Stimulated activated CD4-positive, alpha-beta T cell treated with anti-CD3 and anti-CD28 coated beads, Interleukin-4, amount 100 ng/mL, for 4 hours (primary cell): ENCODE measurements at places on chromosomes 7 and 10.
A peak's percentile ranks its signal among the peaks of the same experiment; 100 is the strongest.

- DNase-seq = no peak
Measured at GRCh38 chr10:110326351-110327032, 21.8 kb upstream of the SMNDC1 start.

DNA sequence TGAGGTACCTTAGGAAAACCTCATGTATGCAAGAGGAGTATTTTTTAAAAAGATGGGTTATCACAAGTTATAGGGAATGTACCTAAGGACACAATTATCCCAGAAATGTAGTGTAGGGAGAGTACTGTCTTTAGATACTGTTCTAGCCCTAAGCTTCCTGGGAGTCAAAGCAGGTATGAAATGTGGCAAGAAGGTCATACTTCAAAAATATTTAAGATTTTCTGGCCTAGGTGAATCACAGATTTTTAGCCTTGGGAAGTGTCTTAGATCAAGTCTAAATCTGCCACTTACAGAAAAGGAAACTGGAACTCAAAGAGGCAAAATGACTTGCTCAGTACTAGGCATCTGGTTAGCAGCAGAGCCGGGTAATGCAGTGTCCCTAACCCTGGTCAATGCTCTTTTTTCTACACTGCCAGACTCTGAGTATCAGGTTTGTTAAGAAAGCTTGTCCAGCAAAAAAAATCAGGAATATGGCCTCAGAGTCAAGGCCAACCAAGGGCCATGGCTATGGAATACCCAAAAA is 13.9 kb downstream of the PIK3AP1 start:
- DNase-seq = no peak

- no peak for DNase-seq
Measured at GRCh38 chr10:65284495-65285041, 1641.3 kb upstream of the LRRTM3 start.

- no peak for DNase-seq
Measured at GRCh38 chr7:52151559-52151958, 835.0 kb upstream of the COBL start.

DNA sequence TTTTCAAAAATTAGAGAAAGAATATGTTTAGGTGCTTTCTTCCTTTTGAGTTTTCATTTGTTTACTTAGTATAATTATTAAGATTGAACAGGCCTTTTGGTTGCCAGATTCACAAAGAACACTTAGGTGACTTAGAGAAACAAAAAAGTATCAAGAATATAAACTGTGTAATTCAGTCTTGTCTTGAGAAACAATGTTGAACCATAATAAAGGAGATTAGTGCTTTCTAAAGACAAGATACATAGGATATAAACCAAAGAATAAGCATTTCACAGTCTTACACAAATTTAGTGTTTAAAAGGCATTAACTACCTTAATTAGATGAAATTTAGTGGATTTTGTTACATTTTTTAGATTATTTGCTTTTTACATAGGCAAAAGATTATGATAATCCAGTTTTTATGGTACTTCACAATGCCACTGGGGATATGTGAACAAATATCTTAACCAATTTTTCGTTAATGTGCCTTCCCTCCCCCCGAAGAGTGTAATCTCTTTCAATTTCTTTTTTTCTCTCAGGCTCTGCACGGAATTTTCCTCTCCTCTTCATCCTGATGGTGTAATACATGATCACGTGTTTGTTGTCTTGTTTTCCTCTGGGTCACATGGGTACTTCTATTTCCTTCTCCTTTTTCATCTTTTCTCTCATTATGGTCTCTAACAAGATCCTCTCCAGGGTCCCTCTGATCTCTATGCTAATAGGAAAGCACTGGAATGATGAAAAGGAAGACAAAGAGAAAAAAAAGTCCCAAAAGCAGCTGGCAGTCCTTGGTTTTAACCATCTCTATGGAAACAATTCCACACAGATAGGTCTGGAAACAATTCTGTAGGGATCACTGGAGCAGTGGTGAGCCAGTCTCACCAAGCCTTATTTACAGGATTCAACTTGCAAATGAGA is 3.7 kb upstream of the HNRNPH3 start:
- DNase-seq = no peak

DNA sequence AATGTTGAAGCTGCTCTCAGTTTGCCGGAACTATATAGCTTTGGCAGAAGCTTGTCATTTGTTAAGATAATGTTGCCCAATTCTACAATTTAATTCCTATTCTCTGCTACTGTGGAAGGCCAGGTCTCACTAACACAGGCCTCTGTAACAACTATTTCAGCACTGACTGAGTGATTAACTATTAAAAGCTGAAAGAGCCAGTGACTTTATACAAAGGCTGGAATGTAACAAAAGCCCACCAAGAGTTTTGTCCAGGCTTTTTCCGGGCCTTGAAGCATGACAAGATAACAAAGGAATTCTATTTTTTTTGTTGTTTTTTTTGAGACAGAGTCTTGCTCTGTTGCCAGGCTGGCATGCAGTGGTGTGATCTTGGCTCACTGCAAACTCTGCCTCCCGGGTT is 795.6 kb downstream of the PHTF2 start:
- no peak for DNase-seq

- no peak for DNase-seq
Measured at GRCh38 chr10:33145451-33146188, 187.6 kb upstream of the ITGB1 start.

GRCh38 chr7:50629238-50629901 is 64.2 kb upstream of the DDC start:
- no peak for DNase-seq

GRCh38 chr10:123567984-123568739 is 98.0 kb upstream of the GPR26 start:
- no peak for DNase-seq

DNA sequence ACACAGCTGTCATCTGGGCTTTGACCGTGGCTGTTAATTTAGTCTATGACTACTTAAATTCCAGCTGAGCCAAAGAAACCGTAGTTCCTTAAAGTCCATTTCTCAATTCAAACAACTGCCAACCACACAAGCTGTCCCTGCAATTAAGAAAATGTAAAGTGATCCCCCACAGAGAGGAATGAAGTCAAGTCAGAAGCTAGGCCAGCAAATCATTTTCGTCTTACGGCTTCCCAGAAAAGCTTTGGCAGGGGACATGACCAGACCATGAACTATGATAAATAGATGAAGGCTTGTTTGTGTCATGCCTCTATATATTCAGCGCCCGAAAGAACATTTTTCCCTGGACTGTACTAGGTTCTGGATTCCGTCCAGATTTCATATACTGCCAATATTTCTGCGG is 54.6 kb downstream of the HACD1 start:
- no peak for DNase-seq

- DNase-seq = no peak
Measured at GRCh38 chr7:134907639-134908038, 78.7 kb upstream of the AGBL3 start.

DNA sequence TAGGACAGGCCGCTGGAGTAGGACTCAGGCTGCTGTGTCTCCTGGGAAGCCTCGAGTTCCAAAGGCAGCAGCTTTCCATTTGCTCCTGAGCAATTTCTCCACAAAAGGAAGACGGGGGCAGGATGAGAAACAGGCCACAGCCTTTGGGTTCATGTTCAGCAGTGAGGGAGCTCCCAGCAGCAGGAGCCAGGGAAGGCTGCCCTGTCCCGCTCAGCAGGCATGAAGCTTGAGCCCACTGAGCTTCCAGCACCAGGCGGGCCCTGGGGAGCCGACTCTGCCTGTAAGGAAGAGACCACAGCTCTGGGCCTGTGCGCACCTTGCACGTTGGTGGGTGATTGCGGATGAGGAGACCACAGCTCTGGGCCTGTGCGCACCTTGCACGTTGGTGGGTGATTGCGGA is 527.2 kb downstream of the TCERG1L start:
- DNase-seq = no peak

- no peak for DNase-seq
Measured at GRCh38 chr10:53361936-53362335, 589.4 kb upstream of the MBL2 start.

- no peak for DNase-seq
Measured at GRCh38 chr7:69765879-69766278, 167.6 kb downstream of the AUTS2 start.

GRCh38 chr7:127885843-127886242 is 145.4 kb downstream of the LRRC4 start:
- no peak for DNase-seq

- no peak for DNase-seq
Measured at GRCh38 chr10:72831696-72832409, 61.7 kb upstream of the OIT3 start.

DNA sequence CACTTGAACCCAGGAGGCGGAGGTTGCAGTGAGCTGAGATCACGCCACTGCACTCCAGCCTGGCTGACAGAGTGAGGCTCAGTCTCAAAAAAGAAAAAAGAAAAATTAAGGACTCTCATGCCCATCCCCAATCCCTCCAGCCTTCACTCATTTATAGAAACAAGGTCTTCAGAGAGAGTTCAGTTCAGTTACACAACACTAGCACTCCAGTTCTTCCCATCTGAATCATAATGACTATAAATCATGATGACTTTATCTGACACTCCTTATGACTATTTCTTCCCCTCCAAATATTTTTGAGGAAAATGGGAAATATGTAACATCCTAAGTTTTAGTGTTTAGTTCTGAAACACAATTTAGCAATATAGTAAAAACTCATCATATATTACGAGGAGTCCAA is 107.4 kb upstream of the LSM8 start:
- no peak for DNase-seq

- no peak for DNase-seq
Measured at GRCh38 chr7:132519936-132520335, 56.3 kb downstream of the PLXNA4 start.

DNA sequence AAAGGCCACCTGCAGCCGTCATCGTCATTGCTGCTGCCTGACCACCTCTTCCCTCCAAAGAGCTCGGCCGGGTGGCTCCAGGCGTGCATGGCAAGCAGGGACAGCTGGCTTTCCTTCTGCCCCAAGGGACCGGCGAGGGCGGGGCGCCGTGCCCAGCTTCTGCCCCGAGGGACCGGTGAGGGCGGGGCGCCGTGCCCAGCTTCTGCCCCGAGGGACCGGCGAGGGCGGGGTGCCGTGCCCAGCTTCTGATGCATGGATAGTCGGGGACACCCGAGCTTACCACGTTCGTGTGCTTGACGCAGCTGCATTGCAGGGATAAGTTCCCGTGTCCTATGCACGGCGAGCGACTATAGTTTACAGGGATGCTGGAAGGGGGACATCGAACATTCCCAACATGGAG is 27.0 kb downstream of the CFAP46 start:
- no peak for DNase-seq

GRCh38 chr10:132504501-132505272 is 32.9 kb upstream of the INPP5A start:
- DNase-seq = no peak

- DNase-seq = no peak
Measured at GRCh38 chr10:6068422-6068821, 6.3 kb upstream of the IL2RA start.

- DNase-seq = no peak
Measured at GRCh38 chr7:3893151-3893788, 592.2 kb downstream of the SDK1 start.

DNA sequence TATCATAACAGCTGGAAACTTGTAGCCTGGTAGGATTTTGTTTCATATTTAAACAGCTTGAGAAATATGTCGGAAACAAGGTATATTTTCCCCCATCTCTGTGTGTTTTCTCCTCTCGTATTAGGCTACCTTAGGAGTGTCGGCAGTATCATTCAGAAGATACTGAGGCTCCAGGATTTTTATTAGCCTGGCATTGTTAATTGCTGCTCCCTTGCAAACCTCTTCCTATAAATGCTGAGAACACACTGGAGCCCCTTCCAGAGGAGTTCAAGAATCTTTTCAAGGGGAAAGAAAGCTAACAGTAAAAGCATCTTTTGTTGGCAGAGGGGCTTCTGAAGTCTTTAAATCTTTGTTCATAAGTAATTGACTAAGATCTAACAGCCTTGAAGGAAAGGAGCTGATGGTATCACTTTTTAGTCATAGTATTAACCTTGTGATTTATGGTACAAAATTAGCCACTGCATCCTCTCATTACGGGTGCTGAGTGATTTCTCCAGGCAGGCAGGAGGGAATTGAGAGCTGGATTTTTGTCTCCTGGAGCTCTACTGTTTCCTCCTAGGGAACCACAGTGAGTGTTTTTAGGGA is 998.7 kb downstream of the LRMDA start:
- DNase-seq = no peak

GRCh38 chr10:123009105-123009820 is 457 bp downstream of the ACADSB start:
- DNase-seq = peak; percentile 3

DNA sequence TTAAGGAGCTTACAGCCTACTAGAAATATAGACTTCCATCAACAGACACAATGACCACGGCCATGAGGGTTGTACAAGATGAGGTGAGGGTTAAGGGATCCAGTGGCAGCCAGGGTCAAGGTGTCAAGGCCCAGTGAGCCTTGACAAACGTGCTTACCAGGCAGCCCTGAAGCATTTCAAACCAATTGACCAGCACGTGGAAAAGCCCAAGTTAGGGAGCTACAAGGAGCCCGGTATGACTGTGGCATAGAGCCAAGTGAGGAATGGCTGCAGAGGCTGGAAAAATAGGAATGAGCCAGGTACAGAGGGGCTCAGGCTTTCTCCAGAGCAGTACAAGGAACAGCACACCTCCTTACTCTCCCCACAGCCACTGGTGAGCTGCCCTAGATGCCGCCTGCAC is 12.7 kb downstream of the AFAP1L2 start:
- DNase-seq = no peak

DNA sequence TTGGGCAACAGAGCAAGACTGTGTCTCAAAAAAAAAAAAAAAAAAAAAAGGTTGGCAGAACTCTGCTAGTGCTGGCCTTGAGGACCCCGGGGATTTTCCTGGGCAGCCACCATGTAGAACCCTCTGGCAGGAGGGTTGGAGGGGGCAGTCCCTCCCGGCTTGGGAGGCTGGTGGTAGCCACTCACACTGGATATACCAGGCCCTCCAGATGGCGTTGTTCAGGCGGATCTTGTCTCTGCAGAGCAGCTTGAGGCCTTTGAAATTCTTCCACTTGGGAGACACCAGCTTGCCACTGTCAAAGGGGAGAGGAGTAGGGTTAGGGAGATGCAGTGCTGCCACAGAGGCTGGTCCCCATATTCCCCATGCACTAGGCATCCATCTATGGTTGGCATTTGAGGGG is 8.4 kb downstream of the MLXIPL start:
- no peak for DNase-seq

DNA sequence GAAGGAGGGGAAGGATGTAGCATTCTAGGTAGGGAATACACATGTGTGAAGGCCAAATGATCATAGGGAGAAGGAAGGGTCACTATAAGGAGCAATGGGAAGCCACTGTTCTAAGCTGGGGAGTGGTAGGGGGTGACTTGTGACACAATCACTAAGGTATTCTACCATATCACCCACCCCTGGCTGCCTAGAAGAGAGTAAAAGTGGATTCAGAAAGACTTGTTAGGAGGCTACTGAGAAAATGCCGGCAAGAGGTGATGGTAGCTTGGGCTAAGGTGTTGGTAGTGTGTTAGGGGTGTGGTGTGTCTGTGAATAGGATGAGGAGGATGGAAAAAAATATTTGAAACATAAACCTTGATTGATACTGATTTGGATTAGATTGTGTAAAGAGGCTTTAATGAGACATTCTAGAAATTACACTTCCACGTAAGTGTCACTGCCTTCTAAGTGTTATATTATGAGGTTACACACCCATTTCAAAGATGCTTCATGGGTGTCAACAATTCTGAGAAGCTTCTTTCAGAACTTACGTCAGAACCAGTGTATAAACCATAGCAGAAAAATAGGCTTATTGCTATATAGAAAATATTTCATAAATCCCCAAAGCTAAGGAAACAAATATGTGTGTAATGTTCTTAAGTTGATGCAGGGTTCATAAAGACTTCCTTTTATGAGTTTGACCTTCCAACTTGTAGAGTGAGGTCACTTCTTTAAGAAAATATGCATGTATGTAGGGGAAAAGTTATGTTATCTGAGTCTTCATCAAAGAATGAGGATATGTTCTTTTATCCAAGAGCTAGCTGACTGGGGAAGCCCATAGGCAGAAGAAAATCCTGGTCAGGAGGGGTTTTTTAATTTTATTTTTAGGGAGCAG is 5.6 kb upstream of the BPGM start:
- no peak for DNase-seq
